ENCODE measurements at places on chromosomes 1 and 21.

- DNase-seq, result no peak
Observed at GRCh38 chr1:186531561-186532165, 70.7 kb upstream of the PDC start.

- no peak for DNase-seq
Observed at GRCh38 chr1:152924191-152924590, 15.8 kb downstream of the IVL start.

GRCh38 chr1:247322849-247323586 is 8.6 kb downstream of the ZNF496 start:
- no peak for DNase-seq

DNA sequence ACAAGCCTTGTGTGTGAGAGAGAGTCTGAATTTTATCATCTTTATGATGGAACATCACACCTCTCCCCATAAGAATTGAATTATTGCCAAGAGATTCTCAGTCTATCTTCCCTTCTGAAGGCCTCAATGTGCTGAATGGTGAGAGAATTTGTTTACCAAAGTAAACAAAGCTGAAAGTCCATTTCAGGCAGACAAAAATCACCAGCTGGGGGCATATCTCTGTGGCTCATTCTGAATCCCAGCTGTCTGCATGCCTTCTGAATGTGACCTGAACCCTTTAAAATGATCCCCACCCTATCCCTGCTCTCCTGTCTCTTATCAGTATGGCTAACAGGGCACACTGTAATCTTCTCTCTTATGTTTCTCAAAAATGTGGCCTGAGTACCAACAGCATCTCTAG is 99.1 kb upstream of the CAMK1G start:
- DNase-seq, result no peak

- DNase-seq, result no peak
Observed at GRCh38 chr21:38804030-38804788, 1.5 kb upstream of the ETS2 start.

DNA sequence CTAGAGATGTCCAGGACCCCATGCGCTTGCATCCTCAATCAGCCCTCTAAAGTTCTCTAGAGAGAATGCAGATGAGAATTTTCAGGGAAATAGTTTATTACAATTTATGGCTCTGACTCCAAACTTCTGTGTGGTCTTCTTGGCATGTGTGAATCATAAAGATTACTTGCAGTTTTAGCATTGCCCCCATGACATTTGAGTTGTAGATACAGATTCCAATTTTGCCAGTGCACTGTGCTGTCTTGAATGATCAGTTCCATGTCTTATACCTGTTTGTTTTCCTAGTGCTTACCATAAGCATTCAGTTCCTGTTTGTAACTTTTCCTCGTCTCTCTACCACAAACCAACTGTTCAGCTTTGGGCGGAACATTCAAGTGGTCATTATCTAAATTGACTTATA is 4.8 kb downstream of the KRTAP21-3 start:
- DNase-seq, result no peak

- DNase-seq, result no peak
Observed at GRCh38 chr1:185050823-185051451, 5.6 kb downstream of the RNF2 start.

GRCh38 chr1:30735124-30735523 is 11.7 kb upstream of the MATN1 start:
- DNase-seq, result no peak

GRCh38 chr1:42170779-42171621 is 6.5 kb upstream of the GUCA2A start:
- no peak for DNase-seq

- no peak for DNase-seq
Observed at GRCh38 chr1:203934651-203935050, 73.3 kb downstream of the SNRPE start.

DNA sequence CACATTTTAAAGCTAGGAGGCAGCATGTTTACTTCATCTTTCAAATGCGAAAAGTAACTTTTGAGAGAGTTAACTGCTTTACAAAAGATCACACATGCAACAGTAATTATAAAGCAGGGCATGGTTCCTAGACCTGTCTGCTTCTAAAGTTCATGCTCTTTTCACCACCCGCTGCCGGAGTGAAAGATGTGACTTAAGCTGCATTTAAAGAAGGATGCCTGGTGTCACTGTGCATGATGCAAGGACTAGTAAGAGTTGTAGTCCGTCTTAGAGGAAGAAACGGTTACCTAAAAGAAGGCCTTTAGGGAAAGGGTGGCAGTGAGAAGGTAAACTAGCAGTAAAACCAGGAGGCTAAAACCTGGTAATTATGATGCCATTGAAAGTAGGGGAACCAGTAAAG is 1689.1 kb downstream of the KCNT2 start:
- DNase-seq, result no peak

- DNase-seq, result no peak
Observed at GRCh38 chr21:46585191-46585953, 19.5 kb downstream of the S100B start.

DNA sequence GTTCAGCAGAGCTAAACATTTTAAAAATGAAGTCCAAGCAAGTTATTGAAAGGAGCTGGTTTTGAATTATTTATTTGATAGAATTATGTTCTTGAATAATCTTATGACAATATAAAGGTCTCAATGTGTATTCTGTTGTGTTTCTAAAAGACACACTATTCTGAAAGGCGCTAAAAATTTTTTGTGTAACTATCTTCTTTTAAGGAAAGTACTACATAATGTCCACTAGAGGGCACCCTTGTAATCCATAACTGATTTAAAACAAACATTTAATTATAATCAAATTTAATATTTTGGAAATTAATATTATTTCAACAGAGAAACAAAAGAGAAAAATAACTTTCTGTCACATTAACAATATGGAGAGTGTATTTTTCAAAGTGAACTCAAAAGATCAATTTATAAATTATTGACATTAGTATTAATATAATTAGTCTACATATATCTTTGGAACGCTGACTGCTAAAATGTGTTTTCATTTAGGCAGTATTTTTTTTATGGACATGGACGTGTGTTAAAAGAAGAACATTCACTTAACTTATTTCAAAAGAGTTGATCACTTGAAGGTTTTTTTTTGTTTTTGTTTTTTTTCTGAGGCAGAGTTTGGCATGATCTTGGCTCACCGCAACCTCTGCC is 248.4 kb downstream of the DENND1B start:
- DNase-seq, result no peak

- DNase-seq, result no peak
Observed at GRCh38 chr1:155174324-155175280, 953 bp downstream of the TRIM46 start.

DNA sequence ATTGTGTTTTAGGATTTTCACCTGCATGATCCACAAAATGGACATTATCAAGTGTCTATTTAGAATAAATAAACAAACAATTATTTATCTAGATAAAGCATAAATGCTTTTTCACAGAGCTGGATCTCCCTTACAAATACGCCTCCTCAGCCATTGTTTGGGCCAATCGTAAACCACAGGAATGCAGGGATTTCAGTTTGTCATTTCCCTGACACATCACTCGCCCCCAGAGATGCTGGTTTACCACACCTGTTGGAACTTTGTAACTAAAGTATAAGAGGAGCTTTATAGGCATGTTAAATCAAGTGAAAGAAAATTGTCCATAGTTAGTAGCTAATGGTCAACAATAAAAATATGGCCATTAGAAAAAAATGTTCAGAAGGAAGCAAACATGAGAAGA is 40.3 kb downstream of the GPR88 start:
- no peak for DNase-seq

DNA sequence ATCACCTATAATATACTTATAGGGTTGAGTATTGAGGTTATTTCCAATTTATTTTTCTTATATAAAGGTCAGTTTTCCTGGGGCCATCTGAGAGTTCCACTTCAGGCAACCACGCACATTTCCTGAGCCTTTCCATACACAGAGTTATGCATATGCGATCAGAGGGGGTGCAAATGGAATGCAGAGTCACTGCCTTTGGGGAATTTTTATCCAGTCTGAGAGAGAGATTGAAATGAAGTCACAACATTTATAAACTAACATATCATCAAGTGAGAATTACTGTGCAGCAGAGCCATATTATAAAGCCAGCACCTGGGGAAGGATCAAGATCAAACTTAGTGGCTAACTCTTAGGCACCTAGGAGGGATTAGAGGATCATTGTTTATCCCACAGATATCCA is 299.9 kb upstream of the PLXNA2 start:
- no peak for DNase-seq

DNA sequence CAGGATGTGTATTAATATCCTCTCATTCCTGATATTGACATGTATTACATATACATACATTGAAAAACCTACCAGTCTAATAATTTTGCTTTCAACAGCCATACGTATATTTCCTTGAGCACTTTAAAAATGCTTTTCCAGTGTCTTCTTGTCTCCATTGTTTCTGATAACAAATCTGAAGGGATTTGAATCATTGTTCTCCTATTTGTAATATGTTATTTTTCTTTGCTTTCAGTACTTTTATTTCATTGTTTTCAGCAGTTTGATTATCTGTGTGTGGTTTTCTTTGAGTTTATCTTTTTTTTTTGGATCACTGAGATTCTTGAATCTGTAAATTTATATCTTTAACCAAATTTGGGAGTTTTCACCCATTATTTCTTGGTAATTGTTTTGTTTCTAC is 65.3 kb downstream of the RABGAP1L start:
- DNase-seq, result no peak

DNA sequence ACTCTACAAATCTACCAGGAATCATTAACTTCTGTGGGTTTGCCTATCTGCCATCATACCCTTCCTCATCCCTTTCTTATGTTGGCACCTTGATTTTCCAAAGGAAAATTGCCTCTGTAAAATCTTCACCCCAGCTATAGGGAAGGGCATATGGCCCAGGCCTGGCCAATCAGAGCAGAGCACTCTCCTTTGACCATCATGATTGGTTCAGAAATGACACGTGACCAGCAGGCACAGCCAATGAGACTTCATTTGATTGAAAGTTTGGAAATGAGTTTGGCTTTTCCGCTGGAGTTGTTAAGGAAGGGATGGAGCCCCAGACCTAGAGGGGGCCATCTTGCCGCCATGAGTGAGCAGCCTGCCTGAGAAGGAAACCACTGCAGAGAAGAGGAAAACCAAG is 35.1 kb upstream of the IFFO2 start:
- DNase-seq, result no peak

DNA sequence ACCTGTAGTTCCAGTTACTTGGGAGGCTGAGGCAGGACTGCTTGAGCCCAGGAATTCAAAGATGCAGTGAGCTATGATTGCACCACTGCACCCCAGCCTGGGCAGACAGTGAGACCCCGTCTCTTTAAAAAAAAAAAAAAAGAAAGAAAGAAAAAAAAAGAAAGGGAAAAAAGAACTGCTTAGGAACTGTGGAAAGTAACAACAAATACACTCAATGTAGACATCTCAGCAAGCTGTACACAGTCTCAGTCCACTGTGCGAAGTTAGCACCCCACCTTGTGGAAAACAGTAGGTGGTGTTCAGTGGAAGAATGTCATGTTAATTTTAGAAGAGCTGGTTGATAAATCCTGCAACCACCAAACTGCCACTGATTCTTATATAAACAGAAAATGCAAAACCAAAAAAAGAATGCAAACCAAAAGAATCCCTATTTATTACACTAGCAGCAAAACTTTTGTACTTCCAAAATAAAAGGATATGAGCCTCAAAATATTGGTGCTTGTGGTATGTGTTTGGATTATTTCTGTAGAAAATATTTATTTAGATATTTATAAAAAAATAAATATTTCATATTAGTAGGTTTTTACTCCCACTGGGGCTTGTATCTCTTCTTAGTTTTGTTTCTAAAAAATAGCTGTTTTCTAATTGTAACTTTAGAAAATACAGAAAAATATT is 31.1 kb downstream of the ALG14 start:
- peak; percentile 51 for DNase-seq

- no peak for DNase-seq
Observed at GRCh38 chr1:27885621-27886352, 13.4 kb downstream of the THEMIS2 start.

DNA sequence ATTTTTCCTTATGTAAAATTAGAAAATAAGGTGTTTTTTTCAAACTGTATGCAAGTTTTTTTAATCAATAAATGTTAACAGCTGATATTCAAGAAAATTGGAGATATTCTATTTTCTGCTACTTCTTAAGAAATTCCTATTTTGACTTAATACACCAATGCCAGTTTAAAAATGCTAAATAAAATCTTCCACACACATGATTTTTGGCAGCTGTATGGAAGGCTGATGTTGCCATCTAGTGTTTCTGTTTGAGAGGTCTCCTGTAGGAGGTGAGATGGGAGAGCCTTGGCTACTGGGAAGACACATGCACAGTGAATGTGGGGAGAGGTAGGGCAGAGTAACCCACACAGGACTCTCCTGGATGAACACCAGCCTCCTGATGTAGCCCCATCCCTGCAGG is 29.2 kb upstream of the OR2B11 start:
- DNase-seq, result peak; percentile 12

GRCh38 chr1:220516014-220516721 is 11.8 kb upstream of the MARK1 start:
- DNase-seq, result no peak

DNA sequence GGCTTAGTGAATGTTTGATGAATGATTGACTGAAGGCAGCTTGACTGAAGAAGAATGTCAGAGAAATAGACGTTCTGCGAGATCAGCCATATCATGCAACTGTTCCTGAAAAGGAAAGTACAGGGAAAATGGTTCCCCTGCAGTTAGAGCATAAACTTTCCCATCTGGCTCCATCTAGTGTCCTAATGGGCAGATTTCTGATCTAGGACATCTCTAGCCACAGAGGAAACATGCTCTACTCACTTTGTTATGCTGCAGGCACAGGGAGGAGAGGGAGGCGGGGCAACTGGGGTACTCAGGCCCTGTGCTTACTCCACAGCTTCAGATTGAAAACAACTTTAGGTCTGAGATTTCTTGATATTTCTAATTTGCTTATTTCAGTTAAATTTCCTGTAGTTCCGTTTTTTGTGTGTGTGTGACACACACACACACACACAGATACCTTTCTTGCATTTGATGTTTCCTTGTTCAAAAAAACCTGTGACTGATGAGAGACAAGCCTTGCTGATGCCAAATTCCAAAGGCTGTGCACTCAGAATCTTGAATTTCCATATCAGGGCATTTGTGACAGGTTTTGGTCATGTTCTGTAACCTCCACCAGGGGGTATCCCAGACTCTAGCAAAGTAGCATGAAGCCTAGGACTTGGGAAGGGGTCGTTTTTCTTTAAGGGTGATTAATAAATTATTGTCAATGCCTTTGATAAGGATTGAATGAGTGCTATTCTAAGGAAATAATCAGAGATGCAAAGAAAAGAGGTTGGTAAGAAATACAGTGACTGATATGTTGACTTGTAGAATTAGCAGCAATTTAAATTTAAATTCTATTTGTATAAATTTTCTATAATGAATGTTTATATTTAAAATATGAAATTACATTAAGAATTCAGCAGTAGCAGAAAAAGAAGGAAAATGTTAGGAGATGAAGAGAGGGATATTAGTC is 139.7 kb upstream of the BEND5 start:
- peak; percentile 65 for DNase-seq

- DNase-seq, result peak; percentile 24
Observed at GRCh38 chr1:203440771-203441170, 34.8 kb upstream of the PRELP start.

- no peak for DNase-seq
Observed at GRCh38 chr1:44237721-44238457, 24.6 kb downstream of the DMAP1 start.

GRCh38 chr1:227723474-227723873 is 11.6 kb downstream of the JMJD4 start:
- no peak for DNase-seq
